Mesothelial cell of epicardium (in vitro differentiated cells): ENCODE measurements at places on chromosomes 3 and 15. TPM values are rescaled to one million over a fixed set of nuclear protein-coding genes. Genes with fewer than 3 reads are reported as not detected.

SLC28A1 gene
- total RNA-seq: 0.16 to 0.24 TPM (median 0.20 TPM) in 3 replicates

- DNase-seq: no peak
Observed at GRCh38 chr15:48792408-48792807, 18.5 kb downstream of the CEP152 start.

GRCh38 chr15:37289109-37289765 lies 188.9 kb upstream of the MEIS2 start:
- DNase-seq: no peak

DNA sequence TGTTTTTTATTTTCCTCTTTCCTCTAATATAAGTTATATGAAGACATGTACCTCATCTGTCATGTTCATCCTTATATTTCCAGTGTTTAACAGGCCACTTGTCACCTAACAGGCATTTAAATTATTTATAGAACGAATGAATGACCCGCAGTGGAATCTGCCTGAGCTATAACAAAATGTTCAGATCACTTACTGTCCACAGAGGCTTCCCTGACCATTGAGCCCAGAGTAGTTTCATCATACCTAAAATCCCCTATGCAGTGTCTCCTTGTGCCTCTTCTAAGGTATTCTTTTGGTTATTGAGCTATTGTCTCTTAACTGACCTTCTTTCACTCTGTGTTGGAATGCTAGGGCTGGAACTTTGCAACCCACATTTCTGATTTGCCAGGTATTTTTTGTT lies 748.5 kb downstream of the NTRK3 start:
- no peak for DNase-seq

- no peak for DNase-seq
Observed at GRCh38 chr3:191972714-191973398, 511.9 kb downstream of the PYDC2 start.
